ENCODE measurements at places on chromosomes 2 and 18.

- DNase-seq = no peak
Measured at GRCh38 chr2:4628998-4629501, 925.7 kb downstream of the DCDC2C start.

GRCh38 chr2:15970701-15971100 lies 30.4 kb downstream of the MYCN start:
- DNase-seq = peak; percentile 47

DNA sequence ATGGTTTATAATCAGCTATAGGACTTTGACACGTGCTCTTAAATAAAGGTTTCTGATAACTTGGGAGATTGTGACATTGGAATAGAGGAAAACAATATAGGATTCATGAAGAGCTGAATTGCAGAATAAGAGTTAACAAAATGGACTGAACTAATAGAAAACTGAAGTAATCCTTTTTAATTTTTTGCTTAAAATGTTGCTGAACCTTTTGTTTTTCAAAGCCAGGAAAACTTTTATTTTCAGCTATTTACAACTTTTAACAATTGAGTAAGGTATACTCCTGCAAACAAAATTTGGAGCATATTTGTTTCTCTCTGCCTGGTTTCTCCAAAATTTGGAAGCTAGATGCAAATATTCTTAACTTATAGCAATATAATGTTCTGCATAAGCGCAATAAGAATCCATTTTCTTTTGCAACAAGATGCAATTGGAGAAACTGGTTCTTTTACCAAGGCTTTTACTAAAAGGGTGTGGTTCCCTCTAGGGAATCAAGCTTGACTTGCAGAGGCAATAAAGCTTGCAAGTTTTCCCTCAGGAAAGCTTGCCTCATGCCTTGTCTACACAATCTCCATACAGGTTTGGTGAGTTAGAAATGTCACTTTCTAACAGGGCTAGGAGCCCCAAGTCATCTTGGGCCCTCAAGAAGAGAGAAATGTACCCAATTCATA lies 10.3 kb upstream of the PDK1 start:
- DNase-seq = no peak

GRCh38 chr2:234394450-234394849 lies 102.4 kb downstream of the ARL4C start:
- no peak for DNase-seq

DNA sequence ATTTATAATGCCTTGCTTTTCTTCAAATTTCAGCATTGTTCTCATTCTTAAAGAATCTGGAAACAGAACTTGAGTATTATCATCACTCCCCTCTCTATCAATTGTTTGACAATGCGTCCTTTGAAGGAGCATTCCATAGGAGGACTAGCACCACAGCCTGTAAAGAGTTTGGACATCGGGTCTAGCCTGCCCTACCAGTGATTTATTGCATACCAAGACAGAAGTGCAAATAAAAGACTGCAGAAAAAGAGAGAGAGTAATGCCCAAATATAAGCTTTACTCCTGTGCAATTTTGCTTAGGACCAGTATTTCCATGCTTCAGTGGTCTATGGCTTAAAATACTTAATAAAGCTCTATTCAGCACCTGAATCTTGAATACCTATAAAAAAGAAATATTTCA lies 55.4 kb upstream of the MAP2 start:
- no peak for DNase-seq

- DNase-seq = no peak
Measured at GRCh38 chr2:64807417-64807816, 153.7 kb upstream of the SERTAD2 start.

- DNase-seq = no peak
Measured at GRCh38 chr2:207936380-207936779, 88.9 kb downstream of the PLEKHM3 start.

GRCh38 chr18:78642296-78642951 lies 337.2 kb upstream of the SALL3 start:
- no peak for DNase-seq

DNA sequence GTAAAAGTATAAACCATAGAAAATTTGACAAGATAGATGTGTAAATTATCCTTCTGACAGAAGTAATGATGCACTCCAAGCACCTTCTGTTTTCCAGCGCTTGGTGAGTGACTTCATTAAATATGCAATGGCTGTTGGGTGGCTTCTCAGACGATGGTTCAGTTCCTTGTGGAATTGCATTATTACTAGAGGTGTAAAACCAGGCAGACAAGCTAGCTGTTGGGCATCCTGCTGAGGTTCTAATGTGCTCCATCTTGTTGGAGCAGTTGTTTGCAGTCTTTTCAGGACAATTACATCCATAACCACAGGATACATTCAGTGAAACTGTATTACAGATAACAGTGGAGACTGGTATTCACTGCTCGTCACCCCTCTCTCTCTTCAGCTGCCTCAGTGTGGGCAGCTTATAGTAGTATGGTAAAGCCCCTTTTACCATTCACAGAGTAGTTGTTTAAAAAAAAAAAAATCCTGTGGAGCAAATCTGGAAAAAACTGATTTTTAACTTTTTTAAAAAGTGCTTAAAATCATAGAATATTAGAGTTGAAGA lies 143.5 kb downstream of the AGPS start:
- no peak for DNase-seq

DNA sequence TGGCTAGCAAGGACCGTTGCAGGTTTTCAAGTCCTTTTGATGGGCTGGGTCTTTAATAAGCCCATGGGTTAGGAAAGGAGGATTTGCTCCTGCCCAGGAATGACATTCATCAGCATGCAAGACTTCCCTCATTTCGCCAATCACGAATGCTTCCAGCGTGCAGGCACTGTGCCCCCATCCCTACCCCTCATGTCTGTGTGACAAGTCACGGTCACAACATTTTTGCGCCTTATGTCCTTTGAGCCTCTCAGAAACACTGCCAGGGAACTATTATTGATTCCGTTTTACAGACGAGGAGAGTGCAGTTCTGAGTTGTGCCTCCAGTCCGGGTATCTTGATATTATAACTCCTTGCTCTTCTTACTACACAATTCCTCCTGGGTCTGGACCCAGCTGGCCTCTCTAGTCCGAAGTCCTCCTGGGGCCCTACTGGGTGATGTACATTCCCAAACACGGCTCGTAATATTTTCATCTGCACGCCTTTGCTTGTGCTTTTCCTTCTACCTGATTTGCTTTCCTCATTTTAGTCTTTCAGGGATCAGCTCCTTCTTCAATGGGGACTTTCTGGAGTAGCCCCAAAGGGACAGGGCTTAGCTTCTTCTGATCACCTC lies 101.8 kb upstream of the MYCN start:
- DNase-seq = no peak

GRCh38 chr18:31773774-31774476 lies 13.2 kb upstream of the SLC25A52 start:
- DNase-seq = no peak

GRCh38 chr2:166314022-166314759 lies 61.6 kb downstream of the SCN9A start:
- no peak for DNase-seq
